ENCODE measurements at places on chromosomes 1 and 21. TPM values are rescaled to one million over a fixed set of nuclear protein-coding genes. Genes with fewer than 3 reads are reported as not detected.
A peak's percentile ranks its signal among the peaks of the same experiment; 100 is the strongest.

DNA sequence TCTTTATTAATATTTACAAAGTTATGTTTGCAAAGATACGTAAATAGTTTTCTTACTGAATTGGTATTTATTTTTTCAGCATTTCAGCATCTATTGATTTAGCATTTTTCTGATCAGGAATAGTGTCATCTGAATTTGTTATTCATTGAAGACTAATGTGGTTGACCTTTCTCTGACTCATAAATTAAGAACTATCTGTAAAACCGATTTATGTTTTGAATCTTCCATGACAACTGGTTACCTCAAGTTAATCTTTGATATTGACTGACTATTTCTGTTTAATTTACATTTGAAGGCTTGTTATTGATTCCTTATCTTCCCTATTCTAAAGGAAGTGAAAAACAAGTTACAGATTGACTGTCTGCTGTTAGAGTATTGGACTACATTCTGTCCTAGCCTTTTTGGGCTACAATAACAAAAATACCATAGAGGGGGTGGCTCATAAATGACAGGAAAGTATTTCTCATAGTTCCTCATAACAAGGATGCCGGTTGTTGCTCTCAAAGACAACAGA lies 1131.4 kb downstream of the PLA2G4A start:
- DNase-seq, result no peak

OLIG2 gene
- total RNA-seq, result not detected

GRCh38 chr1:48869116-48869893 lies 92.6 kb upstream of the BEND5 start:
- DNase-seq, result peak; percentile 23

GRCh38 chr1:203167026-203167912 lies 8.4 kb downstream of the MYBPH start:
- DNase-seq, result peak; percentile 30

DNA sequence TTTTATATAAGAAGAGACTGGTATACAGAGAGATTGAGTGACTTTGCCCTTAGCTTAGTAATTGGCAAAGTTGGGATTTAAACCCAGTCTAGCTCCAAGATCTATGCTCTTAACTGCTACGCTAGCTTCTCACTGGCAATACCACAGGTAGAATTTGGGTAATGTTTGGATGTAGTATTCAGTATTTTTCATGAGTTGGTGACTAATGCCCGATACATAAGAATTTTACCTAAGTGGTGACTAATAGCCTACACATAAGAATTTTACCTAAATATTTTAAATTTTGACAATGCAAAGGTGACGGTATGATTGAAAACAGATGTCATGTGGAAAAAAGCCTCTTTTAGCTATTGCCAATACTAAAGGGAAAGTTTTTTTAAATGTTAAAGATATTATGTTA lies 24.3 kb downstream of the GPSM2 start:
- no peak for DNase-seq

SPTA1 gene
- not detected for total RNA-seq

DNA sequence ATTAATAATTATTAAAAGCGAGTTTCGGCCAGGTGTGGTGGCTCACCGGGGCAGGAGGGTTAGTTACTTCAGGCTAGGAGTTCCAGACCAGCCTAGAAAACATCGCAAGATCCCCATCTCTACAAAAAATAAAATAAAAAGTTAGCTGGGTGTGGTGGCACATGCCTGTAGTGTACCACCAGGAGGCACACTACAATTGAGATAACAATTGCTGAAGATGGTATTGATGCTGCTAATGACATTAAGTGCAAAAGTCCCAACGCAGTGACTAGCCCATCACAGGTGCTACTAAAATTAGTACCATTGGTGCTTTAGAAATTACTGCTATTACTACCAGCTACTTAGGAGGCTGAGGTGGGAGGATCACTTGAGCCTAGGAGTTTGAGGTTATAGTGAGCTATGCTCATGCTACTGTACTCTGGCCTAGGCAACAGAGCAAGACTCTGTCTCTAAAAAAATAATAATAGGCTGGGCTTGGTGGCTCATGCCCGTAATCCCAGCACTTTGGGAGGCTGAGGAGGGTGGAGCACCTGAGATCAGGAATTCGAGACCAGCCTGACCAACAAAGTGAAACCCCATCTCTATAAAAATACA lies 156.6 kb downstream of the GREM2 start:
- DNase-seq, result peak; percentile 44

LCE2B gene
- not detected for total RNA-seq

DNA sequence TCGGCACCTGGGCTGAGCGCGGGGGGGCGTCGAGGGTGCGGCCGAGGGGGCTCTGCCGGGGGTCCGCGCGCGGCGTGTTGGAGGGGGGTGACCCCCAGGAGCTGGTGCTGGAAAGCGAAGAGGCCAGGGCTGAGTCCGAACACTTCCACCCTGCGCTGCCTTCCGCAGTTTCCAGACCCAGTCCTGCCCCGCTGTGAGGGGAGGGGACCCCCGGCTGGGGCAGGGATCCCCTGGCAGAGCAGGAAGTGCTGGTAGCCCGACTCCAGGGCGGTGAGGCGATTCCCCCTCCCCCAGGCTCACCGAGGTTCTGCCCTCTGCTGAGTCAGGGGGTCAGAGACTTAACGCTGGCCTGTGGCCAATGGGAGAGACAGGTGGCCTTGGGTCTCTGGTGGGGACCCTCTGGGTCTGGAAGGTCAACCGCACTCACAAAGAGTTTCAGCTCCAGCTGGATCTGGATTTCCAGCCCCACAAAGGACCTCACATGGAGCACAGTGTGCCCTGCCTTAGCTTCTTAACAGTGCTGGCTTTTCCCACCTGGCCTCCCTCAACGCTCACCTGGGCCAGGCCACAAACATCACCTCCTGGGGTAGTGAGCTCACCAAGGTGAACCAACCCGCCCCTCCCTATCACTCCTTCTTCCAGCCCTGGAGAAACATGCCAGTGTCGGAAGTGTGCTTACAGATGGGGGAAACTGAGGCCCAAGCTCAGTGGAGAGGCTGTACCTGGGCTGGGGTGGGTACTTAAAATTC lies 39.8 kb upstream of the SYNC start:
- DNase-seq, result no peak

FALEC gene
- total RNA-seq, result not detected

DNA sequence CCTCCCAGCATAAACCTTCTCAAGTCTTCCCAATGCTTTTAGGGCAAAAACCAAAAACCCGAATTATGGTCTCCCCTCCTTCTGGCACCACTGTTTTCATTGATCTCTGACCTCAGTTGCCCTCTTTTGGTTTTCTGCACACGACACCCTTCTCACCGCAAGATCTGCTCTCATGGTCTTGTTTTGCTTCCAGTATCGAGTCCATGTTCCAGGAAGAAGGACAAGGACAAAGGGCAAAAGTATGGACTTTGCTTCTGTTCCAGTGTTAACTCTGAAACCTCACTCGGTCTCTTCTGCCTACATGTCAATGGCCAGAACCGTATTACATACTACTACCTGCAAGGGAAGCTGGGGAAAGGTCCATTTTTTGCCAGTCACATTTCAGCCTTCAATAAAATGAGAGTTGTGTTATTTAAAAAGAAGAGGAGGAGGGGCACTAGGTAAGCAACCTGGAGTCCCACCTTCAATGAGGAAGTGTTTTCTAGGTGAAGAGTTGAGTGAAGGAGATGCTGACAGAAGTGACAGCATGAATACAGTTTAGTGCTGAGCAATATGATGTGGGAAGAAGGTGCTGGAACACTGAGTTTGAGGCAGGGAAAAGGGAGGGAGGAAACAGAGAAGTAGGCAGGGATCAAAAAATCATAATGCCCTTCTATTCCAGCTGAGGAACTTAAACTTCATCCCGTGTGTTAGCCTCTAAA lies 183.4 kb downstream of the FGGY start:
- DNase-seq, result no peak

- DNase-seq, result no peak
Measured at GRCh38 chr1:189499736-189500135, 977.9 kb downstream of the BRINP3 start.

DNA sequence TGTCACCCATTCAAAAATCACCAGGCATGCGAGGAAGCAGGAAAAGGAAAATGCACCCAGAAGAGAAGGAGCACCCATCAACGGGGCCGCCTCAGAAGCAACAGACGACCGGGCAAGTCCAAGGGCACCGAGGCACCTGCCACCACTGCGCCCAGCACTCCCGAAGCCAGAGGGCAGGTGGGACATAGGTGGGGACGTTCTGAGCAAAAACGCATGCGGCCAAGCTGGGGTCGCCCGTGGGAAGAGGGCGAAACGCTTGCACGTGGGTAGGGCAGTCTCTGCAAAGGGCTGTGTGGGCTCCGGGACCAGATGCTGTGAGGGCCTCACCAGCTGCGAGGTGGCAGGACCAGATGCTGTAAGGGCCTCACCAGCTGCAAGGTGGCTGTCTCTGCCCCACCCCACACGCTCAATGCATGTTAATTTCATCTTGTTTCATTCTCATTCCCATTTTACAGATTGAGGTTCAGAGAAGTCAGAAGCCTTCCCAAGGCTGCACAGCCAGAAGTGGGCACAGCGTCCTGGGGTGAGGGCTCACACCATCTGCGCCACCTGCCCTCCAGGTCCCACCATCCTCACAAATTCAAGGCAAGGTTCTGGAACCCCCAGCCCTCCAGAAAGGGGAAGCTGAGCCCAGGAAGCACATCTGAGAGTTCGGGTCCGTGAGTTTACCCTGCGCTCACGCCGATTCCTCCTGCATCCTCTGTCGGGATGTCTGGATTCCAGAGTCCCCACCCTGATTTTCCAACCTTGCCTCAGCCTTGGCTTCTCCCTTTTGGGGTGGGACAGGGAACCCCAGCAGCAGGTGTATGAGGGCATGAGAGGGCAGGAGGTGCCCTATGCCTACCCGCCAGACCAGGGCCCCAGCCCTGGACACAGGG lies 8.2 kb upstream of the SAMD11 start:
- DNase-seq, result no peak

- DNase-seq, result peak; percentile 25
Measured at GRCh38 chr1:3651930-3652547, at the start of gene TP73. Gene TP73 (plus strand): TSS chr1:3652516. CDS start chr1:3682366, 29,850 bp downstream.
